GM03348 (cell line): ENCODE measurements at places on chromosomes 1 and 21.

GRCh38 chr1:146012703-146013558, 8.6 kb downstream of the HJV start:
- peak; percentile 76 for DNase-seq

GRCh38 chr1:19382222-19382621, 70.1 kb downstream of the SLC66A1 start:
- DNase-seq, result no peak

GRCh38 chr1:151501474-151501873, 9.7 kb upstream of the CGN start:
- no peak for DNase-seq

GRCh38 chr1:92887465-92887864, 55.6 kb downstream of the RPL5 start:
- no peak for DNase-seq

GRCh38 chr1:7084232-7084894, 299.1 kb downstream of the CAMTA1 start:
- no peak for DNase-seq

GRCh38 chr1:11498956-11499594, 20.1 kb downstream of the DISP3 start:
- no peak for DNase-seq

- no peak for DNase-seq
These were observed 409.5 kb upstream of the ADGRL2 start for GRCh38 chr1:81391125-81391828.

DNA sequence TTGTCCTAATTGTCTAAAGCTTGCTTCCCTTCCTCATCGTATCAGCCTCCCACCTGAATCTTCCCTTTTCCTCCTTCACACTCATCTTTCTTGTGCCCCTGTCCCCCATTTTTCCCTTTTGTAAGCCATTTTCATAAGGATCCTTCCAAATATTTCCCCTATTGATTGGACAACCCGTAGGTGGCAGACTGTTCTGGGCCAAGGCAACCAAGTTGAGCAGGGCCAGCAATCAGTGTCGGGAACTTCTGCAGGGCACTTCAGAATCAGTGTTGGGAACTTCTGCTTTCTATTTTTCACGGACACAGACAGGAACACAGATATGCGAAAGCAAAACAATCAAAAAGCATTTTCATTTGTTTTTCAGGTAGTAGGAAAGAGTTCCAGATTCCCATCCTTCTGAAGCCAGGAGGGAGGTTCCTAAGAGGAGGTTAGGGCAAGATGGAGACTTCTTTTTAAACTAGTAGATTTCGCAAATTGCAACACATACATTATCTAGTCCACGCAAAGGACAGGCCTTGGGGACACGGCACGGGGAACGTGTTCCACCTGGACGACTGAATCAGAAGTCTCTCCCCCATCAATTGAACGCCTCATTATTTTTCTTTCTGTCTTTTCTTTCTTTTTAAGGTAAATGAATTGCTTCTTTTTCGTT, 691 bp upstream of the MPZL1 start:
- peak; percentile 64 for DNase-seq

DNA sequence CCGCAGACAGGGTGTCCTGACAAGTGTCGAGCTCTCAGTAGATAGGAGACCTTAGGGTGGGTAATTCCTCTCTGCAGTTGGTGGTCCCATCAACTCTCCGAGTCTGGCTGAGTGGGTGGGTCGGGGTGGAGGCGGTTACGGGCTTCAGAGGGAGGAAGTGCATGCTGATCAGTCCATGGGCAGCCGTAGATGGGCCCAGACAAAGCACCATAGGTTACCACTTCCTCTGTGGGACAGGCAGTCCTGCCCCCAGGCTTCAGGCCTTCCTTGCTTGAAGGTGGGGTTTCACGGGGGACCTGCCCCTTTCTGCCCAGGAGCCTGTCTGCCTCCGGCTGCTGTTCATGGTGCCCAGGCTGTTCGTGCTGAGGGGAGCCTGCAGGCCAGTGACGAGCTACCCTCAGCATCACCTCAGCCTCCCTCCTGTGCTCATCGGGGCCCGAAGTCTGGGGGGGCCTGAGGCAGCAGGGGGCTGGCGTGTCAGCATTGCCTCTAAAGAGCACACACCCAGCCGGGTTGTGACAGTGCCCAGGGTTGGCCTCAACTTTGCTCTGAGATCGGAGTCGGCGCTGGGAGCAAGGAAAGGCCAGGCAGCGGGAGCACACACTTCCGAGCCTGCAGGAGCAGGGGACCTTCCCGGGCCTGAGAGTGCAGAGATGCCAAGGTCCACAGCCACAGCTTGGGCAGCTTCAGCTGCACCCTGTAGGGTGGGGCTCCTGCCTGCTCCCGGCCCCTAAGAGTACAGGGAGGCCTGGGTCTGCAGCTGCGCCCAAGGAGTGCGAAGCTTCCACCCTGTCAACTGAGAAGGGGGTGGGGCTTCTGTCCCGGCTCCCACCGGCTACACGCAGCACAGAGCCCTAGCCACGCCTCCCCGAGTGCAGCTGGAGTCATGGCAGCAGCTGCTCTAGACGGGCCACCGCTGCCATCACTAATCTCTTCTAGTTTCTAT, 225.4 kb upstream of the NRIP1 start:
- DNase-seq, result no peak

- no peak for DNase-seq
These were observed 9.9 kb upstream of the CTBS start for GRCh38 chr1:84584126-84584525.

- no peak for DNase-seq
These were observed 36.6 kb downstream of the TMEM50B start for GRCh38 chr21:33443194-33443593.

- DNase-seq, result no peak
These were observed 321.0 kb downstream of the RPS6KC1 start for GRCh38 chr1:213371847-213372619.

GRCh38 chr1:93506126-93506525, 58.2 kb downstream of the FNBP1L start:
- no peak for DNase-seq
